Activated T-cell treated with anti-CD3 and anti-CD28 coated beads for 24 hours (primary cell): ENCODE measurements at places on chromosomes 6 and 20.

DNA sequence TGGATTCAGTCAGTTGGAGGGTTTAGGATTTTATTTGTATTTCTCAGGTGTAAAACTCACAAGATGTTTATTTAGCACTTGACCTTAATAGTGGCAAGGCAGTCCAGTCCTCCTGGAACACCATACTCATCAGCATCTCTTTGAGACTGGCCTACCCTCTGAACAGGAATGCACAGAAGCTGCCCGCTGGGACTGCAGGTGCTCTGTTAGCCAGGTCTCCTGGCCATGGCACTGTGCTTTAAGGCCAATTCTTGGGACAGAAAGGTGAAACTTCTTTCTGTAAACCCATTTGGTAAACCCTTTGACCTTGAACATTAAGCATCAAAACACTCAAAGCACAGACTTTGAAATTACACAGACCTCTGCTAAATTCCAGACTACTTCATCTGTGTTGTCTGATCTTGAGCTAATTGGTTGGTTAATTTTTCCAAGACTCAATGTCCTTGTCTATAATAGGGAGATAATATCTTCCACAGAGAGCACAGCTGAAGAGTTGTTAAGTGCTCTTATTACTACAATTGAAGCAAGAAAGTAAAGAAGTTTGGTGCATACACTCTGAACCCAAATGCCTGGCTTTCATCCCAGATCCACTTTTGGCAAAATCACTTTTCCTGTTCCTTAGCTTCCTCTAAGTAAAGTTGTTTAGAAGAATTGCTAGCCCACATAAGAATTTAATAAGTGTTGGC is 54.9 kb upstream of the NT5E start:
- no peak for DNase-seq

- DNase-seq = no peak
Observed at GRCh38 chr6:129215246-129215645, 332.3 kb downstream of the LAMA2 start.

GRCh38 chr6:5302220-5302946 is 41.1 kb downstream of the FARS2 start:
- peak; percentile 29 for DNase-seq

DNA sequence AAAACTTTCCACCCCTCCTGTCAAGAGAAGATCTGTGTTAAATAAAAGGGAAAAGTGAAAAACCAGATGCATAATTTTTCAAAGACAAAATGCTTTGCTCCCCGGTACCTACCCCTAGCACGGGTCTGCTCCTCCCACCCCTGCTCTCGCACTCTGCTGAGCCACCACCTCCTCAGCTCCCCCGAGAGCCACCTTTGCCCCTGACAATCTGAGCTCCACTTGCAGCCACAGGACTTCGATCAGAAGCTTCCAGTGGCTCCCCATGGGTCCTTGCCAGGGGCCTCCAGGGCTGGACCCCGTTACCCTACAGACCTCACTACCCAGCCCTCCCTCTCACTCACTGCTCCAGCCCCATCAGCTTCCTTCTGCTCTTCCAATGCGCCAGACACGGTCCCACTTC is 171.7 kb downstream of the PREX1 start:
- DNase-seq = no peak

- no peak for DNase-seq
Observed at GRCh38 chr6:38016824-38017223, 197.3 kb downstream of the ZFAND3 start.

GRCh38 chr20:14178952-14179351 is 158.5 kb downstream of the FLRT3 start:
- no peak for DNase-seq

DNA sequence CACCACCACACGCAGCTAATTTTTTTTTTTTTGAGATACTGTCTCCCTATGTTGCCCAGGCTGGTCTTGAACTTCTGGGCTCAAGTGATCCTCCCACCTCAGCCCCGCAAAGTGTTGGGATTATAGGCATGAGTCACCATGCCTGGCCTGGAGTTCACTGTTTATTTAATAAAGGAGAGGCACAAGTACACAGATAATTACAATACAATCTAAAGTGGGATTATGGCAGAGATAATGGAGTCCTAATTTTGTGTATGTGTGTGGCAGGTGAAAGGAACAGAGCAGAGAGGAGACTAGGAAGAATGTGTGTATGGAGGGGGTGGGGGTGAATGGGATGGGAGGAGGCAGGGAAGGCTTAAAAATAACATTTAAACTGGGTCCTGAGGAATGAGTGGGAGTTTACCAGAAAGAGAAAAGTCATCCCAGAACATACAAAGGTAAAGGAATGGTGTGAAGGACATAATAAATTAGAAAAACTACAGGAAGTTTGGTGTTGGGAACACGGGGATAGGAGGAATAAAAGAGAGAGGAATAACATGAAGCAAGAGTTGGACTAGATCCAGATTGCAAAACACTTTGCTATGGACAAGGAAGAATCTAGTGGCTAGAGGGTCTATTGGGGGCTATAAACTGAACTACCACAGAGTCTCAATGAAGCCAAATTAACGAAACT is 4.4 kb downstream of the NCOA5 start:
- DNase-seq = no peak

DNA sequence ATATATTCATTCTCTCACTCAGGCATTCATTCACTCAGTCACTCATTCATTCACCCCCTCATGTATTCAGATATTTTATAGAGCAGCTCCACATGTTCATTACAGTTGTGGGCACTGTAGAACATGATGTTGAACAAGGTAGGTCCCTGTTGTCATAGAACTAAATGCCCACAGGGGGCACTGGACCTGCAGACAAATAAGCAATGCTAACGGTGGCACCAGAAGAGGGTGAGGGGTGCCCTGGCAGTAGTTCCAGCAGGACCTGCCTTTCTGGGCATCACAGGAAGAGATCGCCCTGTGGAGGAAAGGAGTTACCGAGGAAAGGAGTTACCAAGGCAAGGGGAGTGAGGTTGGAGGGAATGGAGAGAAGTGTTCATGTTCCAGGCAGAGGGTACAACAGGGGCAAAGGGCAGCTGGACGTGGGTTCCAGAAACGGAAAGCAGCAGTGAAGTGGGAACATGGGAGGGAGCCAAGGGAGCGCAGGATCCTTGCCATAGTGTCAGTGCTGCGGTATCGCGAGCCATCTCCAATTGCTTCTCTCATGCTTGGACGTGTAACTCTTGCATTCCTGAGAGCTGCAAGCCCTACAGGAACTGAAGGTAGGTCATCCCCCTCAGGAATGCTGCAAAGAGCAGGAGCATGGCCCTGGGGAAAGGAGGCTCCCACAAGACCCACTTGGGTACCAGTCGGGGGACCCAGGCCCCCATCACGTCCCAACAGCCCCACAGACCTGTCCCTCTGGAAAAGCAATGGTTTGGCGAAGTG is 128.2 kb downstream of the EDN3 start:
- DNase-seq = no peak

DNA sequence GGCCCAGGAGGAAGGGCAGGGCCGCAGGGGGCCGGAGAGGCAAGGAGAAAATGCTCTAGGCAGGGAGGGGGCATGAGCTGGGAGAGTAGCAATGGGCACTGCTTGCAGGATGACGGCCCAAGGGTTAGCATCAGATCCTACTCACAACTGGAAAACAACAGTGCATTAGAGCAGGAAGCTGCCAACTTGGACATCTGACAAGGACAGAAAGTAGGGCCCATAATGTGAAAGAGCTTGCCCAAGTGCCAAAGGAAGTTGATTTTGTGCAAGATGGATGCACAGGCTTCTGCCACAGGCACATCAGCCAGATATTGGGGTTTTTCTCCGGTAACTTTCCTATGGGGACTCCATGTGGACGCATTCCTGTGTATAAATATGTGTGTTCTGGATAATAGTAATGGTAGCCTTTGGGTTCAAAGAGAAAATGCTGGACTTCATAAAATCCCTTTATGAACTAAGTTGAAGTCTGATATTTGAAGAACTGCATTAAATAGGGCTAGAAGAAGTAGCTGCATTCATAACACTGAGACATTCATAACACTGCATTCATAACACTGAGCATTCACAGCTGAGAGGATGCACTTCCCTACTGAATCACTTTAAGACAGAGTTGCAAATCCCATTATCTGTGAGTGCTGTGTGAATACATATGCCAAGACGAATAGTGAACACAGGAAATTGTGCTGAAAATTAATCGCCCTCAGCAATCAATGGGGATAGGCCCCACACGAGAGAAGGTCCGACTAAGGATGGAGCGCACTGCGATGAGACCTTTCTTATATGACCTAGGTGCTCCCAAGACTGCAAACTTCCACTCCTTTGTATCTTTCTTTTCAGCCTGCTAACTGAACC is 235.6 kb upstream of the PRDM1 start:
- no peak for DNase-seq

GRCh38 chr6:20709451-20709850 is 175.2 kb downstream of the CDKAL1 start:
- DNase-seq = no peak

DNA sequence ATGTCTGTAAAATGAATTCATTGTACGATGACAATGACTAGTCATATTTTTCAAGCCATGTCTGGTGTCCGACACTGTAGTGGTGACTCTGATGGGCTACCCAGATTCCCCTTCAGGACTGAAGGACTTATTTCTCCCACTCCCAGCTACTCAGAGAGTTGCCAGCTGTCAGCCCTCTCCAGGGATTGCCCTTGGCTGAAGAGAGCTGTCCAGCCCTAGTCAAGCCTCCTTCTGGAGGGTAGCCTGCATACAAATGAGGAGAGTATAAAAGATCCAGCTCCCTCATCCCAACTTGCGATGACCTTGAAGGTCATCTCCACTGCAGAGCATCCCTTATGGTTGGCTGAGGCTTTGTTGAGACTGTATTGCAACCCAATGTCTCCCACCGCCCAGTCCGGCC is 29.9 kb downstream of the JPH2 start:
- no peak for DNase-seq

DNA sequence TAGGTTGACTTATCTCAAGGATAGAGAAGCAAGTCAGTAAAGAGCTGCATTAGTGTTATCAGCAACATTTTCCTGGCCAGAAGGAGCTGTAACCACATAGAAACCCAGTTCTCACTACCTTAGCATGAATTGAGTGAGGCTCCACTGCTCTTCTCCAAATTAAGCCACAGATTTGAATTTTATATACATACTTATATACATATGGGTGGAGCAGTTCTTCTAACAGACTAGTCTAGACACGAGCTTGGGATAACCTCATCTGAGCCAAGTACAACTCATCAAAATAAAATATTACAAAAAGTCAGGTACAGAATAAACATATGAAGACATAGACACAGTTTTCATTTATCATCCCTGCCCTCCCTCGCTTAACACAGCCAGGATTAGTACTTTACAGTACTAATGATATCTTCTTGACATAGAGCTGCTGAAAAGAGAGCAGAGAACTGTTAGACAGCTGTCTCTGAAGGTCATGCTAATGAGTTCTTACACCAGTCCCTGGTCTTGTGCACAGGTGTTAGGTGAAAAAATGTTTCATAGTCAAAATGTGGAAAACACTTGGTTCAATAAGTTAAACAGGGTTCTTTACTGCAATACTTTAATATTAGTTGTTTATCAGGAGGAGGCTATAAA is 147.4 kb upstream of the HTR1E start:
- no peak for DNase-seq

DNA sequence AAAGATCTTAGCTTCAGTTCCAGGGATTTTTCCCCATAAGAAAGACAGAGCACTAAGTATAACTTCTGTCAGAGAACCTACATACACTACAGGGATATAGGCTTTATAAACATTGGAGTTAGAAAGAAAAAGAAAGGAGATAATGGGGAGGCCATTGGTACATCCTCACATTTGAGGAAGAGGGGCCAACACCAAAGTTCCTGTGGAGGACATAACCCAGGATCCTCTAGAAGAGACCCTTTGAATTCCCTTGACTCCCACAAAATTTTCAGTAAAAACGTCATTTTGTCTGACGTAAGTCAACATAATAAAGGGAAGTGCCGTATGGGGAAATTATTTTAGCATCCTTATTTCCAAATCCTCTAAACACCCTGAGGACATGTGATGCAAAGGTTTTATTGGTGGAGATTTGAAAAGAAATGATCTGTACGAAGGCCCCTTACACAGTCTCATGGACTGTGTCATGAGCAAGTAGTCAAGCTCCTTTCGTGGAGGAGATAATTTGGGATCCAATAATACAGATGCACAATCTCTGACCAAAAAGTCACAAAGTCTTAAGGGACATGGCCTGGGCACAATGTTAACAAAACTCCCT is 33.2 kb downstream of the HLA-DRA start:
- DNase-seq = no peak

- DNase-seq = no peak
Observed at GRCh38 chr6:118574051-118574865, 26.2 kb downstream of the PLN start.

DNA sequence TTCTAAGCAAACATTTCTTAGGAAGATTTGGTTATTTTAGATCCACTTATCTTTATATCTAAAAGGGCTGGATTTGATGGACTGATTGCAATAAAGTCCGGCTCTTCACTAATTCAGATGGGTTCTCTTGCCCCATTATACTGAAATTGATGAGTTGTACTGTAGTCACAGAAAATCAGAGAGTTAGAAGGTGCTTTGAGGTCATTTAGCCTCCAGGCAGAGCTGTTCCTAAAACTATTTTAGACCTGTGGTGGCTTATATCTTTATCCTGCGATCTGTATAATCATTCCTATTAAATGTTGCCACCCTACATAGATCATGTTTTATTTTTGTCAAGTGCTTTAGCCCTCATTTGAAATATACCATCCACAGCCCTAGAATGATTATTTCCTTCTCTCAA is 61.3 kb upstream of the ATXN1 start:
- DNase-seq = no peak

- no peak for DNase-seq
Observed at GRCh38 chr6:154953644-154954043, 41.5 kb upstream of the TIAM2 start.

- no peak for DNase-seq
Observed at GRCh38 chr20:57375652-57376230, 15.5 kb upstream of the RBM38 start.

DNA sequence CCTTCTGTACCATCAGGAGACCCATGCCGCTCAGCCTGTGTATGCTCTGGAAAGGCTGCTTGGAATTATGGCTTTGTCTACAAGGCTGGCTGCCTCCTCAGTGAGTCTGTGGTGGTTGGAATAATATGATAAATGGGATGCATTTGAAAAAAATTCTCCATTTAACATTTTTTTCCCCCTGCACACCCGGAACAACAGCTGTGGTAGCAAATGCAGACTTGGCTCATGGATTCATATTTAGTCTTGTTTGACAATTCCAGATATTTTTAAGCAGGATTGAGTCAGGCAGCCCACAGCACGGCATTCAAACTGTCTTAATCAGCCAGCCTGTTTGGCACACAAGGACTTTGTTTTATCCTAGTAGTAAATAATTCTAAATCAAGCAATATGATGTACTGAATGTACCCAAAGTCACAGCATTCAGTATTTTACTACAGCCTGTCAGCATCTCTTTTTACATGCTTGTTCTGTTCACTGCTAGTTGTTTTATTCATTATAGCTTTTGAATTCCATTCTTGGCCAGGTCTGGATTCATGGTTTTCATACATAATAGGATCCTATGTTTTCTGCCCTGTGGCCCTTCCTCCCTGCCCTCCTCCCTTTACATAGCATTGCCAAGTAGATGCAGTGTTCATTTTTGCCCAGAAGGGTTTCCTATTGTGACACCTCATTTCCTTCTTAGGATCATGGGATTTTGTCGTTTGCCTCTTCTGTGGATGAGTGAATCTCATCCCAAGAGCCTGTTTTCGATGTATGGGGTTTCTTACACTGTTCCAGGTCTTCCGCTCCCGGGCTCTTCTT is 68.1 kb downstream of the LRRC1 start:
- no peak for DNase-seq
